Fibroblast of the conjunctiva (primary cell): ENCODE measurements at places on chromosomes 1 and 21.

DNA sequence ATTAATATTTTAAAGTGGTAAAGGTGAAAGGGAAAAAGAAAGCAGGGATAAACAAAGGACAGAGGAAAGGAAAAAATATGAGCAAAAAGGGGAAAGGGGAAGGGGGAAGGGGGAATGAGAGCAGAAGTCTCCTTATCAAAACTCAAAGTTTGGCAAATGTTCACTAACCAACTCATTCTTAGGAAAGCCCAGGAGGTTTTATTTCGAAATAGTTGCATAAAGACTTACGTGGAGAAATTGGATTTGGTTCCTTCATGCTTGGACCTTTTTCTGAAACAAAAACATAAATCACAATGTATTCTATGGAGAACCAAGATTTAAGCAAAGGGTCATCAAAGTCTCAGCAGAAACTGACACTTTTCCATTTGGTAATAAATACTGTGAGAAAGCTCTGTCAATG lies 188.1 kb downstream of the TGFBR3 start:
- DNase-seq: peak; percentile 63

- DNase-seq: no peak
These were observed 18.2 kb downstream of the SOX13 start for GRCh38 chr1:204091066-204091465.

- DNase-seq: peak; percentile 33
These were observed 34.2 kb upstream of the LRRC8C start for GRCh38 chr1:89598450-89599331.

DNA sequence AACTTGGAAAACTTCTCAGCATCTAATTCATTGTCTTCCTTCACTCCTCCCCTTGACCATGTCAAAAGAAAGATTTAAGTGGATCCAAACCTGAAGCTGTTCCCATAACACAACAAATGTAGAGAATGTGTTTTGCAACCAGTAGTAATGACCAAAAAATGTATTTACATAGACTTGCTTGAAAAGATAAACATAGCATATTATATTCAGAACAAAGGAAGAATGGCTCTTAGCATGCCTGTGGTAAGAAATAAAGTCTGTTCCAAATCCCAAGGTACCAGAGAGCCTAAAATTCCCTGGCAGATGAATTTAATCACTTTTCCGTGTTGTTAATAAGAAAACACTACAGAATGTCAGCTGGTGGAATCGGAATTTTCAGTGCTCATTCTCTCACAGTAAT lies 36.8 kb downstream of the FMO3 start:
- DNase-seq: peak; percentile 83

DNA sequence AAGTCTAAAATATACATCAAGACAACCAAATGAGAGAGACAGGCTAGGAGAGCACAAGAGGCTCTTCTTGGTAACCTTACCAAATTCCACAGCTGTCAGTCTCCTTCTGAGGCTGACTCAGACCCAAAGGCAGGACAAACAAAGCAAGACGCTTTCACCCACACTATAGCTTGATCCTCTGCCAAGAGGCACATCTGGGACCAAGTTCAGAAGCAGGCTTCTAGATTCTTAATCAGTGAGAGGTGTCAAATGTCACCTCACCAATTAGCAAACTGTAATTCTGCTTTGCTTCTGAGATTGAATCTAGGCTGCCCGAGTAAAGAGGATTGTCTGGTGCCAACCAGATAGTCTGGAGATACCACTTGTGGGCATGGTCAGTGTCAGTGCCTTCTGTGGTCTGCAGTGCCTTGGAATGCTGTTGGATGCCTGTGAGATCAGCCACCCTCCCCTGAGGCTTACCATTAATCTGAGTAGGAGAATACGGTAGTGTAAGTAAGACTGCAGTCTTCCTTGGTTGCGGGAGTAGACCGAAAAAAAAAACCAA lies 151.0 kb downstream of the FMN2 start:
- peak; percentile 60 for DNase-seq

- DNase-seq: no peak
These were observed 133.9 kb upstream of the NFIA start for GRCh38 chr1:60948486-60948885.

DNA sequence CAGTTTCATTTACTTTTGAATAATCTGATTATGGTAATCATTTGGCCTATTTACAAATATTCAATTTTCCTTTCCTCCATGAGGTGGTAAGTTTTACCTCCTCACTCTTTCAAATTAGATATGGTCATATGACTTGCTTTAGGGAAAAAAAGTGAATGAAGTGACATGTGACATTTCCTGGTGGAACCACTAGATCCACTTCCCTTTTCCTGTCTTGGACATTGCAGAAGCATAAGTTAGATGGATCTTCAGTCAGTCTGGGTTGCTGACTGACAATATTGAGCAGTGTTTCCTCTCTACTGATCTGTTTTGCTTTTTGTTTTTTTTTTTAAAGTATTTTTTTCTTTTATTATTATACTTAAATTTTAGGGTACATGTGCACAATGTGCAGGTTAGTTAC lies 481.1 kb upstream of the PTBP2 start:
- no peak for DNase-seq

- DNase-seq: no peak
These were observed 297.8 kb downstream of the RRAGC start for GRCh38 chr1:38561725-38562124.

GRCh38 chr1:32828341-32828740 lies 10.9 kb downstream of the S100PBP start:
- peak; percentile 12 for DNase-seq

DNA sequence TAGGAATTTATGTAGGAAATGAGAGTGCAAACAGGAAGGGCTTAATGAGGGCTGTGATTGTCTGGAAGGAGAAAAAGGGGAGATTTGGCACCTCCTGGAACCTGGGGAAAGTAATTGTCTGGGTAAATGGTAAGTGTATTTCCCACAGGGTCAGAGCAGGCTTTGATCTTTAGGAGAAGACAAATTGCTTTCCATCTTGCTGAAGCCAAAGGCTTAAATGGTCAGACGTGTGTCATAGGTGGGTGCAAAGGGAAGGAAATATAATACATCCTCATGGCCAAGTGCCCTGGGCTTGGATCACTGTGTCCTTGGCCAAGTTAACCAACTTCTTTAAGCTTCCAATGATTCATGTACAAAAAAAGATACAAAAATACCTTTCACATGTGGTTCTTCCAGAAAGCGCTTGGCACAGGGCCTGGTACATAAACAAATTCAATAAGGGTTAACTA lies 1.3 kb upstream of the DUSP23 start:
- peak; percentile 76 for DNase-seq

GRCh38 chr1:232319518-232320210 lies 310.3 kb downstream of the SIPA1L2 start:
- DNase-seq: no peak

- no peak for DNase-seq
These were observed 105.4 kb downstream of the CD247 start for GRCh38 chr1:167412920-167413319.

- DNase-seq: no peak
These were observed 789.0 kb downstream of the PLA2G4A start for GRCh38 chr1:187617776-187618175.

- DNase-seq: no peak
These were observed 118.7 kb downstream of the ZNF281 start for GRCh38 chr1:200291106-200291505.

- no peak for DNase-seq
These were observed 112.9 kb downstream of the HLX start for GRCh38 chr1:220991959-220992704.

- no peak for DNase-seq
These were observed 76.6 kb downstream of the TMEM200B start for GRCh38 chr1:29047142-29047541.

DNA sequence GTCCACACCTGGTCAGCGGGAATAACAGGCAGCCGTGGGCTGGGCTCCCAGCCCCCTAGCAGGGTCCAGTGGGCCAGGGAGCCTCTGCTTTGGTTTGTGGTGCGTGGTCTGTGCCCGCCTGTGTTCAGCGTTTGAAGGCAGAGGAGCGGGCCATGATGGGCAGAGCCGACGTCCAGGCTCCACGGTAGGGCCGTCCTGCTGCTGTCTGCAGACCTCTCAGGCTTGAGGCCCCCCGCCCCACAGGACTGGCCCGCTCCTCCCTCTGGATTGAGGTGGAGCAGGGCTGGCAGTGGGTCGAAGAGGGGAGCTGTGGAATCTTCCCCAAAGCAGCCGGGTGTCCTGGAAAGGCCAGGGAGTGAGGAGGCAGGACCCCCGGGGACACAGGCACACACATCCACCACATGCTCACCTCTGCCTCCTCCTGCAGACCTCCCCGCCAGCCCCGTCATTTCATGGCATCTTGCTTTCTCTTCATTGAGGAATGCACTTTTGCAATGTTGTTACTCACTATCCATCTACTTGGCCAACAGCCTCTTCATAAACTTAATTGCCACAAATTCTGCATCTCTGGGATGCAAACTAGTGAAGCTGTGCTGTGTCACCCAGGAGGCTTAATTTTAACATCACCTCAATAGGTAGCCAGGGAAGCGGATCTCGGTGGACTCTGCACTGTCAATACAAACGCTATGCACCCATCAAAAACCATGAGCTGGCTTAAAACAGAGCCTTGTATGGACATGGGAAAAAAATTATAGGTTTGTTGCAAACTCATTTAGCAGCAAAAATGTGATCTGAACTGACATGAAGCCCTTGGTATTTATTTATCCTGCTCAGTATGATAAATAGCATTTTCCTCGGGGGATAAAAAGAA lies 85.9 kb downstream of the PDE9A start:
- DNase-seq: no peak

DNA sequence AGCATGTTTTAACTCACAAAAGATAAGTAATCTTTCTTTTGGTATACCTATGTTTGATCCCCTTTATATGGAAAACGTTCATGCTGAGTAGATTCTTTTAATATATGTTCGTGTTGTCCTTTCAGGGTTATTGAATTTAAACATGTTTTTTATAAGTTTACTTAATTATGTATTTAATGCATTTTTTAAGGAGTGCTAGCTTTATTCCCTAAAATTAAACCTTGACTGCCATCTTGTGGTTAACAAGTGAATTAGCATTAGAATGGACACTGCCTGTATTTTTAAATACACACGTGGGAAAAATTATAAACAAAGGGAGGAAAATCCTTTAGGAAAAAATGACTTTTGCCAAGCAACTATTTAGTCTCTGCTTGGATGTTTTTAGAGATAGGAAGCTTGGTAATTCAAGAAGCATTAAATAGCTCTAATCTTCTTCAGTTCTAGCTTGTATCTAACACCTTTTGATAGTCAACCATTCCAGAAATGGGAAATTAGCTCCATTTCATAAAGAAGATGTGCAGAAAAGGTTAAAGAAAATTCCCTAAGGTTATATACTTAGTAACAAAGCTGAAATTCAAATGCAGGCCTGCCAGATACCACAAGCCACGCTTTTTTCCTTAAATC lies 43.0 kb downstream of the UBE2U start:
- no peak for DNase-seq
